NCI-H510A treated with DMSO at 0.1 percent for 48 hours (cell line): ENCODE measurements at places on chromosomes 1 and 21.

GRCh38 chr1:28950449-28950848 is 36.1 kb downstream of the EPB41 start:
- no peak for DNase-seq

DNA sequence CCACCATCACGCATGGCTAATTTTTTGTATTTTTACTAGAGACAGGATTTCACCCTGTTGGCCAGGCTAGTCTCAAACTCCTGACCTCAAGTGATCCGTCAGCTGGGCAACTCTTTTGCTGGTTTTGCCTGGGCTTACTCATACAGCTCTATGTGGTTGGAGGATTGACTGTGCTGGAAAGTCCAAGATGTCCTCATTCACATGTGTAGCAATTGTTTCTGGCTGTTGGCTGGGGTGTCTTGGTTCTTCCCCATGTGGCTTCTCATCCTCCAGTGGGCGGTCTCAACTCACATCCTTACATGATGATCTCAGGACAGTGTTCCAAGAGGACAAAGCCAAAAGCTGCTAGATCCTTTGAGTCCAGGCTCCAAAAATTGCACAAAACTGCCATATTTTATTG is 53.3 kb downstream of the TEX35 start:
- DNase-seq: no peak

DNA sequence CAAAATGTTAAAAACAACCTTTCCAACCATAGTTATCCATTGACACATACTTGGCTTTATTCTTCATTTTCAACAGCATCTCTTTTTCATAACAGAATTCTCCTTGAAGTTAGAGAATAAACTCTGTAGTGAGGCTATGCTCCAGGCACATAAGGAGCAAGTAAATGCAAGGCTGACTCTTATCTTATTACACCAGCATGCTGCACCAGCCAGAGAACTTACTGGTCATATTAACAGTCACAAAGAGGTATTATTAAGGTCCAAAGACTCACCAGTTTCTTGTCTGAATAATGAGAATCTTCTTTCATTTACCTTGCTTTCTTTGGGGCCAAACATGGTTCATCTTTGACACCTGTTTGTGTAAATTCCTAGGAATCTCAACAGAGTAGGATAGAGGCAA is 71.3 kb upstream of the IVNS1ABP start:
- no peak for DNase-seq

DNA sequence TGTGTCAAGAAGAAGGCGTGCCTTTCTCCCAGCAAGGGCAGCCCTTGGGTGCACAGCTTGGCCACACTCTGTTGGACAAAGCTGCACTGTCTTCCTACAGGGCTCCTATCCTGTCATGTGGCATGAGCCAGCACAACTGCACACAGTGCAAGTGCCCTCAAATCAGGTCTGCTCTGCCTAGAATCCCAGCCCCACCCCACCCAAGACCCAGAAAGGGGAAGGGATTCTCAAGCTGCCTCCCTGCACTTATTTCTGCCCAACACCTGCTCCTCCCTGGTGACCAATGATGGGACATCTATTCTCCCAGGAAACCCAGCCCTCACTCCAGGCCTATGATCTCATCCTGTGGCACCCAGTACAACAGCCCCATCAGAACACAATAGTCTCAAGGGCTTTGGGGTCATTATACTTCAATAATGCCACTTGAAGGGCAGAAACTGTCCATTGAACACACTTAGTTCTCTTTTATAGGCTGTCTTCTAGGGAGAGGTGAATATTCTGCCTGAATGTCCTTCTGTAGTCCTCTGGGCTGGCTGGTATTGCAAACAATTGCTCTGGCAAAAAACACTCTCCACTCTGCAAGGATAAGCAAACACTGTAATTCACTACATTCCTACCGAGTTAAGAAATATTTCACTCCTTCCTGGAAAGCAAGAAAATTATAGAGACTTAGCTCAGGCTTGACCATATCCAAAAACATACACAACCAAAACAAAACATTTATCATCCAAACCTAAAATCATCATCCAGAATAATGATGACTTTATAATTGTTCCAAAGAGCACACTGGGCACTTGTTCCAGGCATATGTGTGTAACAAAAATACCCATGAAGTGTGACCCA is 43.1 kb upstream of the IGSF3 start:
- peak; percentile 86 for DNase-seq

DNA sequence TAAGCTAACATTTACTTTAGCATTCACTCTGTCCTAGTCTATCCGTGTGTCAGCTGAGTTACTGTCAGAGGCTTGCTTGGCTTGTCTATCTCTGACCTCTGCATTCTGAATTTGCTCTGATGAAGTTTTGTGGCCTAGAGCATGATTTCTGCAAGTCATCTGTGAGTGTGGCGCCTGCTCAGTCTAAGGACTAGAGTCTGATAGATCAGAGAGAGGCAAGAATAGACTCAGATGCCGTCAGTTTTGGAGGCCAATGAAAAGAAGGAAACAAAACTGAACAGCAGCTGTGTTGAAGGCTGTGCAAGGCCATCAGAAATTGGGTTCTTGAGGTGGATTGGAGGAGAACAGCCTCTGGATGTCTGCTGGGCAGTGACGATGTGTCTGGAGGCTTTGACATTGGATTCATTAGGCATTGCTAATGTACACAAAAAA is 573.1 kb downstream of the USP25 start:
- no peak for DNase-seq

GRCh38 chr1:52659851-52660596 is 27.1 kb downstream of the SHISAL2A start:
- DNase-seq: no peak

DNA sequence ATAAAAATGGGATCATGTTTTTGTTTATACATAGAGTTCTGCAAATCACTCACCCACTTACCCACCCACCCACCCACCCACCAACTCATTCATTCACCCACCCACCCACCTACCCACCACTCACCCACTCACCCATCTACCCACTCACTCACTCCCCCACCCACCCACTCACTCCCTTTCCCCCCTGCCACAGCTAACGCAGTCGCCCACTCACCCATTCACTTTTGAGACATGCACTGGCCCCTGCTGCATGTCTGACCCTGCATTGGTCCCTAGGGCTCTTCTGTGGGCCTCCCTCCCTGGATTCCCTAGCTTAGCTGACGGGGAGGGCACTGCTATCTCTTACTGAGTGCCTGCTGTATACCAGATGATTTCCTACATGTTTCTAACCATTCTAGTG is 100.4 kb upstream of the CSF3R start:
- DNase-seq: no peak

DNA sequence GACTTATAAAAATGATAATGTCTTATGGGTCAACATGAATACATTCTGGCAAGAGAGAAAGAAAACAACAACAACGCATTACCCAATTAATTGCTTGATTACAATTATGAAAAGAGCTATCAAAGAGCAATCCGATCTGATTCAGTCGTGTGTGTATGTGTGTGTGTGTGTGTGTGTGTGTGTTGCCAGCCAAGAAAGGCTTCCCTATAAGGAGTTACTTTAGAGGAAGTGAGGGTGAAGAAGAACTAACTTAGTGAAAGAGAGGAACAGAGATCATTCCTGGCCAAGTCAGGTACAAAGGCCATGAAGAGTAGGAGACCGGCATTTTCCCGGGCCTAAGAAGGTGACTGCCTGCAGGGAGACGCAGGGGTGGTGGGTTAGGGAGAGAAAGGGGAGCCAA is 9.4 kb downstream of the TMEM35B start:
- no peak for DNase-seq
